Stimulated activated naive CD8-positive, alpha-beta T cell treated with anti-CD3 and anti-CD28 coated beads, Interleukin-15, amount 100 ng/mL, for 72 hours (primary cell): ENCODE measurements at places on chromosomes 11 and 22.

- no peak for DNase-seq
Measured at GRCh38 chr11:20483931-20484330, 96.4 kb downstream of the PRMT3 start.

DNA sequence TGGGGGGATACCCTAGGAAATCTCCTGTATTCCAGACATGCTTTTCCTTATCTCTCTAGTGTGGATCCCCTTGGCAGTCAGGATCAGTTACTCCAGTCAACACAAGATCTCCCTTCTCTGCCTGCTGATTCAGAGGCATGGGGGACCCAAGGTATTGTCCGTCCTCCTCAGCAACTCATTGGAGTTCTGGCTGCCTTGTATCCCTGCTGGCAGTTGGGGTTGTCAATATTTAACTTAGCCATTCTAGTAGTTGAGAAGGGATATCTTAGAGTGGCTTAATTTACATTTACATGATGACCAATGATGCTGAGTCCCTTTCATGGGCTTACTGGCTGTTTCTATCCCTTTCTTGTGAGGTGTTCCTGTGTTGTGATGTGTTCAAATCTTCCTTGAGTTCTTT is 74.2 kb downstream of the GRK3 start:
- DNase-seq, result no peak

- no peak for DNase-seq
Measured at GRCh38 chr11:10973416-10973815, 115.6 kb upstream of the ZBED5 start.

GRCh38 chr11:88353835-88354496 is 16.4 kb upstream of the CTSC start:
- no peak for DNase-seq

- DNase-seq, result no peak
Measured at GRCh38 chr22:44348971-44349560, 36.3 kb upstream of the SHISAL1 start.
